ENCODE measurements at places on chromosomes 12 and 14. TPM values are rescaled to one million over a fixed set of nuclear protein-coding genes. Genes with fewer than 3 reads are reported as not detected.

The CACNA1C gene
- total RNA-seq: 1.7 TPM

The SAMD15 gene
- total RNA-seq: 0.30 TPM

The CMA1 gene
- not detected for total RNA-seq

The GAS2L3 gene
- total RNA-seq: 20.1 TPM

The CHGA gene
- total RNA-seq: 17.2 TPM

The NKX2-1 gene
- not detected for total RNA-seq

The AMIGO2 gene
- 4.9 TPM for total RNA-seq

The INTS13 gene
- total RNA-seq: 54.0 TPM

The SLC7A7 gene
- total RNA-seq: 4.2 TPM

The TAS2R42 gene
- total RNA-seq: not detected

The IFNG-AS1 gene
- not detected for total RNA-seq

The INHBE gene
- total RNA-seq: 5.0 TPM

The SLC6A12 gene
- 0.76 TPM for total RNA-seq

The LALBA gene
- total RNA-seq: not detected

The PPP1R36 gene
- total RNA-seq: 0.55 TPM

The FAM222A gene
- 1.3 TPM for total RNA-seq

The LRP1-AS gene
- not detected for total RNA-seq

The ACACB gene
- total RNA-seq: 20.9 TPM

The OR4E2 gene
- not detected for total RNA-seq

The WIF1 gene
- total RNA-seq: 1.8 TPM

The MEG3 gene
- 534 TPM for total RNA-seq

The RTL1 gene
- 0.07 TPM for total RNA-seq

The CLEC6A gene
- total RNA-seq: 0.11 TPM

The GPRC5A gene
- total RNA-seq: 1.3 TPM

The KLHL33 gene
- 0.17 TPM for total RNA-seq

The HRK gene
- 3.5 TPM for total RNA-seq

The PHETA1 gene
- 18.6 TPM for total RNA-seq

The RIPK3 gene
- 0.37 TPM for total RNA-seq

The WNT5B gene
- 4.6 TPM for total RNA-seq

The C1S gene
- total RNA-seq: 6.2 TPM

The SOX5 gene
- 3.6 TPM for total RNA-seq

The POTEM gene
- total RNA-seq: not detected

The KRT78 gene
- total RNA-seq: not detected

The RNASE7 gene
- total RNA-seq: not detected

The ACSS3 gene
- total RNA-seq: 20.2 TPM

The UNC119B gene
- 53.3 TPM for total RNA-seq

The CAPZA3 gene
- not detected for total RNA-seq

The CBLN3 gene
- total RNA-seq: 0.94 TPM

The OASL gene
- 0.28 TPM for total RNA-seq

The PAPLN gene
- 9.3 TPM for total RNA-seq

The DHRS2 gene
- total RNA-seq: 1.8 TPM

The STYK1 gene
- 1.9 TPM for total RNA-seq

The MGAT4C gene
- total RNA-seq: 2.2 TPM

The RNU4-1 gene
- total RNA-seq: 2,477 TPM

The LRRK2 gene
- 0.23 TPM for total RNA-seq

The CD27 gene
- 0.34 TPM for total RNA-seq
